Aortic smooth muscle cell (primary cell): ENCODE measurements at places on chromosomes 11 and 22. TPM values are rescaled to one million over a fixed set of nuclear protein-coding genes. Genes with fewer than 3 reads are reported as not detected.

GLB1L3 gene
- total RNA-seq, result not detected in 2 replicates

PARVG gene
- 0.06 and 0.13 TPM in 2 replicates for total RNA-seq

CDC45 gene
- total RNA-seq, result 11.2 and 23.9 TPM in 2 replicates

DRD4 gene
- 0.06 TPM in 1 of 2 replicates, not detected in the other for total RNA-seq

SCGB1D2 gene
- total RNA-seq, result not detected in 2 replicates

RAPSN gene
- 0.13 and 0.19 TPM in 2 replicates for total RNA-seq

KRTAP5-11 gene
- total RNA-seq, result not detected in 2 replicates
